Placental pericyte (primary cell): ENCODE measurements at places on chromosomes 3 and 15. TPM values are rescaled to one million over a fixed set of nuclear protein-coding genes. Genes with fewer than 3 reads are reported as not detected.

The BNC1 gene
- total RNA-seq = 26.5 and 54.5 TPM in 2 replicates

The ZNF717 gene
- total RNA-seq = 10.6 and 11.8 TPM in 2 replicates

The APBA2 gene
- total RNA-seq = 20.8 and 37.1 TPM in 2 replicates

The HYKK gene
- 1.1 TPM in 2 replicates for total RNA-seq
